Left ventricle myocardium superior (tissue), 1 donor: ENCODE measurements at places on chromosomes 5 and 9.

GRCh38 chr5:61366497-61367240, 34.6 kb downstream of the ZSWIM6 start:
- DNase-seq: no peak

GRCh38 chr5:159471904-159472303, 141.6 kb upstream of the IL12B start:
- peak; percentile 52 for DNase-seq

DNA sequence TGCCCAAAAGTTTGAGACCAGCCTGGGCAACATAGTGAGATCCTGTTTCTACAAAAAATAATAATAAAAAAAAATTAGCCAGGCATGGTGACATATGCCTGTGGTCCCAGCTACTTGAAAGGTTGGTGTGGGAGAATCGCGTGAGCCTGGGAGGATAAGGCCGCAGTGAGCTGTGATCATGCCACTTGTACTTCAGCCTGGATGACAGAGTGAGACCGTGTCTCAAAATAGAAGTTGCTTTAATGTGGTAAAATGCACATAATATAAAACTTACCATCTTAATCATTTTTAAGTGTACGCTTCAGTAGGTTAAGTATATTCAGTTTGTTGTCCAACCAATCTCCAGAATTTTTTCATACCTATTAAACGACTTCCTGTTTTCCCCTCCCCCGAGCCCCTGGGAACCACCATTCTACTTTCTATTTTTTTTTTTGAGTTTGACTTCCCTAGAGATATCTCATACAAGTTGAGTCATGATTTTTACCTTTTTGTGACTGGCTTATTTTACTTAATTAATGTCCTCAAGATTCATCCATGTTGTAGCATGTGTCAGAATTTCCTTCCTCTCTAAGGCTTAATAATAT, 120.1 kb upstream of the POC5 start:
- no peak for DNase-seq

GRCh38 chr5:23490993-23491392, 16.4 kb upstream of the PRDM9 start:
- DNase-seq: no peak

- no peak for DNase-seq
These were observed 159.6 kb downstream of the TMEM167A start for GRCh38 chr5:82917584-82917983.

DNA sequence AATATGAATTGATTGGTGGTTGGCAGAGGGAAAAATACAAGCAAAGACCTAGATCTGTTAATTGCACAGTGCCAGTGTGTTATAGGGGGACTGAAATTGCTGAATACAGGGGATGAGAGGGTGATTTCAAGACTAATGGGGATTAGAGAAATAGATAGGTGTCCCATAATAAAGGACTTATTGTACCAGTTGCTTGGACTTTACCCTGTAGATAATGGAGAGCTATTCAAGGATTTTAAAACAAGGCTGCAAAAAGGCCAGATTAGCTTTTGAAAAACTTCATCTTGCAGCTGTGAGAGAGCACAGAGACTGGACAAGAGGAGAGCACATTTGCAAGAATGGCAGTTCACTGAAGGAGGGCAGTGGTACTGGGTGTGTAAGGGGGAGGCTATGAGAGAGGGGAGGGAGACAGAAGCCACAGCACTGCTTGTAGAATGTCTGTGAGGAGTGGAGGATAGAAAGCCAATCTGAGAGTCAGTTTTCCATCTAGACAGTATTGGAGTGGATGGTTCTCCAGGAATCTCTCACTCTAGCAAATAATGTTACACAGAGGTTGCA, 28.8 kb upstream of the SCAMP1 start:
- DNase-seq: no peak

GRCh38 chr9:118522093-118523028, 818.2 kb downstream of the TLR4 start:
- no peak for DNase-seq

DNA sequence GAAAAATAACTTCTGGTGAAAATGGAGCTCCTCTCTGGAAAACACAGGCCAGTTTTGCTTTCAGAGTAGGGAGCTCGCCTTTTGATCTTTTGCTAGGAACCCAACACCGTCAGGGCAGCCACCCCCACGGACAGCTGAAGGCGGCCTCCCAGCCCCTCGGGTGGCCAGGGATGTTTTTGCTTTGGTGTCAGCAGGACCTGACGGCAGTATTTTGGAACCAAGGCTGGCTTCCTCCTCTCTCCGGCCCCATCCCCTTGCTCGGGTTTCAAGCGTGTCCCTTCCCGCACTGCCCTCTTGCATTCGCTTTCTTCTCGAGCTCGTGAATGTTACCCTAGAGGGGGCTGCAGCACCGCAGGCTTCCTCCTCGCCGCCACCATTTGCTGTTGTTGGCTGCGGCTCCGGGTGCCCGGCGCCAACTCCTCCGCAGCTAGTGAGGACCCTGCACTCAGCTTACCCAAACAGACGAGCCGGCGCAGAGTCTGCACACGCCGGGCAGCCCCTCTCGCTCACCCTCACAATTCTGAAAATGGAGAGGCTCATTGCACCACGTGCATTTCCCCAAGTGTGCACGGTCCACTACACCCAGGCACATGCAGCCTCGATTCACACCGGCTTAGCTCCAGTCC, 35.5 kb upstream of the ADAMTSL1 start:
- DNase-seq: peak; percentile 49

- DNase-seq: no peak
These were observed 215.4 kb upstream of the NR4A3 start for GRCh38 chr9:99606296-99606695.

DNA sequence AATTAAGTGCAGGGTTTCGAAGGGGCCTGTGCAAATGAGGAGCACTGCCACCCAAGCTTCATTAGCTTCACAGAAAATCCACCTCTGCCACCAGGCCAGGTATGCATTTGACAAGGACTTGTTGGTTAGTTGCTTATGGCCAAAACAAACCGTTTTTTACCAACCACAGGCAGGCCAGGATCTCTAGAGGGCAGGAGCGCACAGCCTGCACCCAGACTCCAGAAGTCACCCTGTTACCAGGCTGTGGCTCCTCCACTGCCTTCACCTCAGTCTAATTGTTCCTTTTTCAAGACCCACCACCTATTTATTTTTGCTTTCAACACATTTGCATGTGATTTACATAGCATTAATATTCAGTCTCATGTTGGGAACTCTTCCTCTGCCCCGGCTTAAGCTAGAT, 78.3 kb upstream of the HSPA9 start:
- DNase-seq: no peak

GRCh38 chr5:10333154-10334006, 20.1 kb upstream of the MARCHF6 start:
- peak; percentile 72 for DNase-seq

GRCh38 chr5:133898440-133898839, 70.0 kb downstream of the C5orf15 start:
- no peak for DNase-seq

GRCh38 chr9:115553060-115553773, 435.3 kb upstream of the TNC start:
- no peak for DNase-seq

DNA sequence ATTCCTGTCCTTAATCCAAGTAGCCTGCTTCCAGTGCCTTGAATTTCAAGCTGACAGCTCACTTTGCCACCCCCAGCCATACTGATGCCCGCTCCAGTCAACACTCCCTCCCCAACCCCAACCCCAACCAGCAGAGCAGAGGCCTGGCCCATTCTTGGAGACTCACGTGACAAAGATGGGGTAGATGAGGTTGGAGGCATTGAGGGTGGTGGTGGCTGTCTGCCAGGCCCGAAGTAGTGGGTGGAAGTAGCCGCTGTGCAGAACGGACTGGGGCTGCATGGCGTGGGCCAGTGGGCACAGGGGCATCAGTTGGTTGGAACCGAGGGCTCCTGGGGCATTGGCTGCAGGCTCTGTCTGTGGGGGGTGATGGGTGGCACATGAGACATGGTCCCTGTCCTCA, 7.8 kb downstream of the ALAD start:
- no peak for DNase-seq

GRCh38 chr5:155689406-155689805, 637.6 kb upstream of the SGCD start:
- no peak for DNase-seq

- no peak for DNase-seq
These were observed 66.8 kb downstream of the GOLPH3 start for GRCh38 chr5:32107291-32107690.

DNA sequence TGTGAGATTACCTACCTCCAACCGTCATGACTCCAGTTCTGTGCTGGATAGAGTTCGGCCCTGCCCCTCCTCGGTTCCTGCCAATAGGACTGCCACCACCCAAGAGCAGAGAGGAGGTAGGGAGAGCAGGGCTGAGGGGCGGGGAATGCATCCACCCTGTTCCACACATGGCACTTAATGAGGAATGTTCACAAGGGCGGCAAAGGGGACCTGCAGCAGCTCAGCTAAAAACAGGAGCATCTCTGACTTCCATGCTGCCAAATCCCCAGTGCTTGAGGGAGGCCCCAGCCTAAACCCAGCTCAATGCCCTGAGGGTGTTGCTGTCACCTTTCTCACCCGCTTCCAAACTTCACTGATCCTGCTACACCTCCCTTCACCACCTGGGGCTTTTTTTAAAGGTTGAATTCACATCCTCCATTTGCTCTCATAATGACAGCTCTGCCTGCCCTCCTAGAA, 7.8 kb upstream of the DELE1 start:
- peak; percentile 47 for DNase-seq

DNA sequence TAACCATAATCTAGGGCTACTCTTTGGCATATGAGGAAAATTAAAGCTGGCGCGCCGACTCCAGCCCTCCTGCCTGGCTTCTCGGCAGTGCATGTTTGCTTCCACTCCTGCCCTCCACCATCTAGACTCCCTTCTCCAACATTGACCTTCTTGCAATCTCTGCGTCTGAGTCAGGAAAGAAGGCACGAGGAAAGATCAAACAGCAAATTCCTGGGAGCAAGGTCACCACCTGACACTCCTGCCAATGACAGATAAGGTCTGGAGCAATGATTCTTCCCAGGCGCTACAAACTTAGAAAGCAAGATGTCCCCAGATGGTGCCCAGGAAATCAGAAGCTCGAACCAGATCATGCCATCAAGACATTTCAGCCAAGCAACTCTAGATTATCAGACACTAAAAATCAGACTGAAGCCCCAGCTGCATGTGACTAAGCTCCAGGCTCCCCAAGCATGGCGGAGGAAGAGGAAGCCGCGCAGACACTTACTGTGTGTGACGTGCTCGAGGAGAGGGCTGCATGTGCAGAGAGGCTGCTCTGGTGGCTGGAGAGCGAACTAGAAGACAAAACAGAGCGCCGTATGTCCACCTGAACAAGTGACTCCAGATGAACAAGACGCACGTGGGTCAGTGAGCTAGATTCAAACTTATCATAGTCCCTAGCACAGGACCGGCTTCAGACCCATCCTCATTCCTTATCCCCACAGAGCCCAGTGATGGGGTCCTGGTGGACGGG, 115.3 kb downstream of the UBE2R2 start:
- DNase-seq: no peak

DNA sequence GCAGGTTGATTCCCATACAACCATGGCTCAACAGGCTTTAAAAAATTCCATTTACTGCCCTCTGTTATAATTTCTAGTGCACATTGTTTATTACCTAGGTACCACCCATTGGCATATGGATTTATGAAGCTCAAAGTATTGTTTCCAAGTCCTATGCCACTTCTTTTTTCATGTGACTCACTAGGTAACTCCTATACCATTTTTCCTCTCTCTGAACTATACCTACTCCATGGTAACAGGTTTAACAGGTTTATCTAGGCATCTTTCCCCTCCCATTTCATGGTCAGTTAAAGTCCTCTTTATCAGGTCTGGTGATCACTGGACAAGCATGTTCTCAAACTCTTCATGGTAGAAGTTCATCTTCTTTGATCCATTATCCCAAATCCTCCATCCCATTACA, 49.6 kb upstream of the ABCA1 start:
- no peak for DNase-seq

GRCh38 chr9:84277646-84278045, 62.9 kb downstream of the SLC28A3 start:
- no peak for DNase-seq

GRCh38 chr5:126383246-126383645, 40.0 kb upstream of the GRAMD2B start:
- DNase-seq: no peak

GRCh38 chr5:78611126-78611605, 37.4 kb downstream of the LHFPL2 start:
- DNase-seq: peak; percentile 38
